ENCODE measurements at places on chromosomes 6 and 20.
A peak's percentile ranks its signal among the peaks of the same experiment; 100 is the strongest.

DNA sequence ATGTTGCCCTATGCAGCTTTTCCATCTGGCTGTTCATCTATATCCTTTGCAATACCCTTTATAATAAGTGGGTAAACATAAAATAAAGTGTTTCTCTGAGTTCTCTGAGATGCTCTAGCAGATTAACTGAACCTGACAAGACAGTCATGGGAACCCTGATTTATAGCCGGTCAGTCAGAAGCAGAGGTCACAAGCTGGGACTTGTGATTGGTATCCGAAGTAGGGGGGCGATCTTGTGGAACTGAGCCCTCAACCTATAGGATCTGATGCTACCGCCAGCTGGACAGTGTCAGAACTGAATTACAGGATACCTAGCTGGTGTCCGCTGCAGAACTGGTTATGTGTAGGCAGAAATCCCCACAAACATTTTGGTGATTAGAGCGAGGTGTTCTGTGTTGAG, 39.0 kb downstream of the SLC17A5 start:
- no peak for DNase-seq

GRCh38 chr6:36312854-36313648, 23.6 kb downstream of the BNIP5 start:
- no peak for DNase-seq

- no peak for DNase-seq
Measured at GRCh38 chr6:6366803-6367202, 46.3 kb upstream of the F13A1 start.

- DNase-seq = no peak
Measured at GRCh38 chr6:111154981-111155380, 67.7 kb downstream of the SLC16A10 start.

- peak; percentile 33 for DNase-seq
Measured at GRCh38 chr6:35294308-35294945, 3.2 kb upstream of the DEF6 start.

DNA sequence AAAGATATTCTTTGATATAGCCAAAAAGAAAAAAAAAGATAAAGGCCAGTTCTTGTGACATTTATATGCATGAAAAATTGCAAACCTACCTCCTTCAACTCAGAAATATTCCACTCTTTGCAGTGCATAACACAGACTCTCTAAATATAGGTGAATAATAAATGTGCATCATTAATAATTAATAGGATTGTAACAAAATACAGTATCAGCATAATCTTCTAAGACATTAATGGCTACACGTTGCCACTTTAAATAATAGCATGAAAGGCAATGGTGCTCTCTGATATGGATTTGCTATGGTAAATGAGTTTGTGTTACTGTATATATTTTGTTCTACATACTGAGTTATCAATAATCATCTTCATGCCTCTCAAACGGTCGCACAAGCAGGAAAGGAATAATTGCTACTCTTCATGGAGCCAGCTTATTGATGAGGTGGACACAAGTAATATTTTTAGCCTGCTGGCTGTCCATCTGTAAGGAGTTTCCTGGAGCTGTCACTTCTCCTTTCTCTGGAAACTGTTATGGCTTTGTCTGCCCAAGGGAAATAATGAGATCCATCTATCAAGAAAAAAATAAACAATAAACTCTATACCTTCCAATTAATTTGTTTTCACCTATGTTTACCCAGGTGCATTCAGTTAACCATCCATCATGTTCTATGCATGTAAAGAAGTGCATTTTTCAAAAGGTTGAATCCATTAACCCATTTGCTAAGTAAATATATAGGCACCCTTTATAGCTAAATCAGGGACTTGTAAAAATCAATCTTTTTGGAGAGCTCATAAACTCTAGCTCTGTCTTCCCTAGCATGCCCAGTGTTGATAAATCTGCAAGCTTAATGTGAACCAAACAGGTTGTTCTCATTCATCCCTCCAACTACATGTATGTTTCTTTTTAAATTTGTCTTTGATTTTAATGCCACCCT, 253.0 kb downstream of the NKAIN2 start:
- no peak for DNase-seq

GRCh38 chr20:1757072-1757471, 99.5 kb upstream of the SIRPG start:
- no peak for DNase-seq

DNA sequence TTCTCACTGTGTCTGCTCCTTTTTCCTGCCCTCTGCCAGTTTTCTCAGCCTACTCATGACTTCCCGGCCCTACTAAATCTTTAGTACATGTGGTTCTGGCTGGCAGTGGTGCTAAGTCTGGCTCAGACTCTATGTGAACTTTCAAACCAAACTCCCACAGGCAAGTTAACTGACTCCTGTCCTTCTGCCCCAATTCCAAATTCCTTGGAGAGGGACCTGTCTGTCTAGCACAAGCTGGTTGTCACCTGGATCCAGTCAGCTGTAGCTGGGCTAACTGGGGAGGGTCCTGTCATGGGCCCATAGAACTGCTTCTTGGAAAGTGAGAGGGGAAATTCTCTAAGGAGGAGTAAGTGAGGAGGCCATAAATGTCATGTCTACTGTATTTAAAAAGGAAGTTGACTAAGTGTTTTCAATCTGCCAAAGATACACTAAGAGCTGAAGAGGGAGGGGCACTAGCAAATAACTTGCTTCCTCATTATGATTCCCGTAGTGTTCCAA, 240.1 kb downstream of the KCNQ5 start:
- peak; percentile 88 for DNase-seq

DNA sequence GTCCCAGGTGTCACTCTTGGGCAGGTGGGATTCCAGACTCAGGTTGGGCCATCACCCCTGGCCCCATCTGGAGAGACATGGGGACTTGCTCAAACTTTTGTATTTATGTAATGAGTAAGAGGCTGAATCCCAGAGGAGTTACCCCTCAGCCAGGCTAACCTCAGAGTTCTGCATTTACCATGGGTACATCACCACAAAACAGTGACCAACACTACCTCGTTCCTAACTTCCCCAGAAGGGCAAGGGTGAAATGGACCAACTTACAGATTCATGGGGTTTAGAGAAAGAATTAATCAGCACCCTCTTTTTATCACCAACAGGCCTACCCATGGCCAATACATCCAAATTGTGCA, 259.9 kb upstream of the MARCKS start:
- no peak for DNase-seq

- no peak for DNase-seq
Measured at GRCh38 chr6:36718560-36718959, 20.9 kb downstream of the RAB44 start.

- no peak for DNase-seq
Measured at GRCh38 chr6:121590438-121590837, 155.0 kb downstream of the GJA1 start.

- DNase-seq = no peak
Measured at GRCh38 chr6:129996387-129996786, 22.0 kb upstream of the L3MBTL3 start.

DNA sequence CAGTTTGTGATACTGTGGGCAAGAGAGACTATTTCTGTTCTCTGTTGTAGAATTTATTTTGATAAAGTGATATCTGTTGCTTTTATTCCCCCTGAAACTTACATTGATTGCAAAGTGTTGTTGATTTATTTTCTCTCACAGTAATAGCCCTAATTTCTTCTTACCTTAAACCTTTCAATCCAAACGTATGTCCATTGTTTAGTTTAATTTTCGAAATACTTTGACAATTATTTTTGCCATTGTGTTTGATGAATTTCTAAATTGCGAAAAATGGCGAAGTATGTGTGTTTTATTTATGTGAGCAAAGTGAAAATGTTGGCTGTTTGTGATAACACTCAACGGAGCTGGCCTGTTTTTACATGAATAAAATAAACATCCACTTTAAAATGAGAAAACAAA, 381 bp upstream of the ZSCAN26 start:
- no peak for DNase-seq

DNA sequence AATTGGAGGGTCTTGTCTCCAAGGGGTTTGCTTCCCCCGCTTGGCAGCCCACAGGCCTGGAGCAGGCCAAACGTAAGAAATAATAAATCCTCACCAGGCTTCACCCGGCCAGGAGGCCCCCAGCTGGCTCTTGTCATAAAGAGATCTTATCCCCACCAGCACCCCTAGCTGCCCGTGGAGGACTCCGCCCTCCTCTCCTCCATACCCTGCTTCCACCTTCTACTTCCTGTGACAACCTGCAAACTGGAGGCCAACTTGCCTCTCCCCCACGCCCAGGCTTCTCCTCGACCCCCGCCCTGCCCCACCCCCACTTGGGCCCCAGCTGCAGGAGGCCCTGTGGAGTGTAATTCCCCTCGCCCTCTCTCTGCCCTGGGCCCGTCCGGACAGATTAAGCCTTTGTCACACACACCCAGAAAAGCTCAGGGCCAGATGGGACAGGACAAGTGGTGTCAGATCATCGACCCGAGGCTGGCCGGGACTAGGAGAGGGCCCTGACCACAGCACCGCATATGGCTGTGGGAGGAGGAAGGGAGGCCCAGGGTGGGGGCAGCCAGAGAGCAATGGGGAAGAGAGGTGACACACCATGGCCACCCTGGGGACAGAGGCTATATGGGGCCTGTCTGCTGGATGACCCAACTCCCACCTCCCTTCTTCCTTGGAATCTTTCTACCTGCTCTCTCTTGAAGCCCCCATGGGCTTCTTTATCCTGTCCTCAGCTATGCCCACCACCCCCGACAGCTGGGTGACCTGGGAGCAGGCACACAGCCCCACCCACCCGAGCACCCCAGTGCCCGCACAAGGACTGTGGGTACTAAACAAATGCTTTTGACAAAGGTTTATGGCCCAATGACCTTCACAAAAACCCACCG, 3.9 kb downstream of the NOL4L start:
- DNase-seq = no peak

DNA sequence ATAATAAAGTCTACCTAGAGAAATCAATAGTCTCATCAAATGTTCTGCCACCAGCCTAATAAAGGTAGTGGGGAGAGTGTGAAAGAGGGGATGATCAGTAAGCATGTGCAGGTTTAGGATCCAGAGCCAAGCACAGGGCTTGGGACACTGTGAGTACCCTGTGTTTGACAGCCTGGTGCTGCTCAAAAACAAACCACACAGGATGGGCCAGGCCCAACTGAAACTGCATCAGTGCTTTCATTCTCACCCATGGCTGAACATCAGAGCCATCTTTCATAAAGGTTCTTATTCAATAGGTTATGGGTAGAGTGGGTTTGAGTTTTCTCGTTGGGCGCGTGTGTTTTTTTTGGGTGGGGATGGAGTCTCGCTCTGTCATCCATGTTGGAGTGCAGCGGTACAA, 87.3 kb upstream of the NHSL1 start:
- no peak for DNase-seq

GRCh38 chr6:121235386-121235785, 98.9 kb downstream of the TBC1D32 start:
- no peak for DNase-seq

DNA sequence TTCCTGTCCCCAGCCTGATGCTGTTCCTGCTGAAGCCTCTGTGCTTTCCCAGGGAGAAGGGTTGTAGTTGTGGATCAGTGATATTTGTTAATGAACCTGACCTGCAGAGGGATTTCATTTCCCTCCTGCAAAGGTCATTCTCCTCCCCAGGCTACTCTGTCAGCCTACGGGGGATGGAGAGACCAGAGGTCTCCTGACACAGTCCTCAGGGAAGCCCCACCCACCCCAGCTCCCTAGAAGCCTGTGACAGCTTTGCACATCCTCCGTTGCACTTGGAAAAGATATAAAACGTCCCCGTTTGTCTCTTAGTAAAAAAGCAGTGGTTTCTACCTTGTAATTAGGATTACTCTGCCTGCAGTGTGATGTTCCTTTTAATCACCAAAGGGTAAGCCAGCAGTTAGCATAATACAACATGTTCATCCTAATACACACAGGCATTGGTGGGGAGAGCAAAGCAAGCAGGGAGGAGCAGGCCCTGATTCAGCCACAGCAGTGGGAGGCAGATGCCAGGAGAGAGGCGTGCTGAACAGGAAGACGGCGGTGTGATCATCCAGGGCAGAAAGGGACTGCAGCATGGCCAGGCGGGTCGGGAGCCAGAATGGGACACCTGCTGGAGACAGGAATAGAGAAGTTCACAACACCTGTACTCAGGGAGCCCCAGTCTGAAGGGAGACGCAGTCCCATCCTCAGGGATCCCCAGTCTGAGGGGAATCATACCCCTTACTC, 293.5 kb downstream of the LRFN2 start:
- no peak for DNase-seq

- no peak for DNase-seq
Measured at GRCh38 chr6:100117680-100118079, 123.7 kb upstream of the MCHR2 start.

DNA sequence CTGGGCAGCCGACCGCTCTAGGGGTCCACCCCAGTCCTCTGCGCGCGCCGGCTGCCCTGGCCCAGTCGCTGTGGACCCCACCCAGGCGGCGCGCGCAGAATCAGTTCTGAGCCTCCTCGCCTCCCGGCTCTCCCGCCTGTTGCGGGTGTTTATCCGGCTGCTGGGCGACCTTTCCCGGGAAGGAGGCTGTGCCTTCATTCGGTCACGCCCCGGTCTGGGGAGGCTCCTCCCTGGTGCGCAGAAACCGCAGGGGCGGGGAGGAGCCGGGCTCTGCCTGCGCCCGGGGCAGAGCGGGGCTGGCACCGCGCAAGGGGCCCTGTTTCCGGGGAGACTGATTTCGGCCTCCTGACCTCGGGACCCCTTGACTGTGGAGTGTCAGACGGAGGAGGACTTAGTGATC, 80.8 kb upstream of the EYS start:
- DNase-seq = no peak

DNA sequence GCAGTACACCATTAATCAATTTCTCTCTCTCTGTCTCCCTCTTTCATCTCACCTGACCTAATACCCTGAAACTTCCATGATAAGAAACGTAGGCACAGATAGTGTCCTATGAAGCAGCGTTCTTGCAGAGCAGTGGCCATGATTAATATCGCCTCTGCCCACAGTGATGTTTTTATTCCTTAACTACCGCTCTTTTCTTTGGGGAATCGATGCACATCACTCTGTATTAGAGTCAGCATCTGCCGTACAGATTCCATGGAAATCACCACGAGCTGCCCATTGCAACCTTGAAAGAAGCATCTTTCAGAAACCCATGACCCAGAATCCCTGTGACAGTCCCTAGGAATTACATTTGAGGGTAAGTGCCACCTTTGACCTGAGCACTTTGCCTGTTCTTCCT, 152.0 kb upstream of the ECI2 start:
- no peak for DNase-seq

DNA sequence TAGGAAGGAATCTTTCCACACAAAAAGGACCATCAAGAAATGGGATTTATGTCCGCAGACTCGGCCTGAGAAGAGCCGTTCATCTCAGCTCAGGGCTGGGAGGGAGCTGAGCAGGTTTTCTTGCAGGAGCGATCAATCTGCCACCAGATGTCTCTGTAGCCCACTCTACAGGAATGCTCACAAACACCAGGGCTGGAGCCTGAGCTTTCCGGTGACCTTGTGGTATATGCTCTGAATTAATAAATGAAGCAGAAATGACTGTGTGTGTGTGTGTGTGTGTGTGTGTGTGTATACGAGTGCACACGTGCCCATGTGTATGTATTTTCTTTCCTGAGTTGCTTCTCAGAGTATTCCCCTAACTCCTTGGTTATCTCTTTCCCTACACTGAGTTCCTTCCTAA, 12.0 kb downstream of the CD83 start:
- peak; percentile 40 for DNase-seq

GRCh38 chr6:142570221-142570671, 268.4 kb downstream of the ADGRG6 start:
- peak; percentile 9 for DNase-seq
